ENCODE measurements at places on chromosomes 1 and 21. TPM values are rescaled to one million over a fixed set of nuclear protein-coding genes. Genes with fewer than 3 reads are reported as not detected.

DNA sequence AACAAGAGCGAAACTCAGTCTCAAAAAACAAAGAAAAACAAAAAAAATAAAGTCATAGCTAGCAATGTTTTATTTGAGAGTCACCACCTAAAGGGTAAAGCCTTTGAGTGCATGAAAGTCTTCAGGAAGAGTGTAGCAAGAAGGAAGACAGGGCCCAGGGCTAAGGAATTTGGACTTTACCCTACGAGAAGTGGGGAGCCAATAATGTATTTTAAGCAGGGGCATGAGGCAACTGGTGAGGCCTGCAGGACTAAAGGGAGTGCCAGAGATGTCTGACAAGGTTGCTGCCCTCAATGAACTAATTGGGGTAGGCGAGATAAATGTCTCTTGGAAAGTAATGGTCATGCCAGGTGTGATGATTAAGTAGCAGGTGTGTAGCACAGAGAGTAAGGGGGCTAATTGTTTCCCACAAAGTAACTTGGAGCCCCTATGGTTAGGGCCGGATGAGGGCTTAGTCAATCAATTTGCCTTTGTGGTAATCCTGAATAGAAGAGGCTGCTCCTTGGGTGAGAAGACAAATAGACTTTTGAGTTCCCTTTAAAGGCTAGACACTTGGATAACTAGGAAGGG lies 31.6 kb upstream of the CACNA1E start:
- DNase-seq = no peak

GRCh38 chr1:24340770-24341169 lies 21.6 kb downstream of the GRHL3 start:
- DNase-seq = no peak

The ANGPTL3 gene
- polyA plus RNA-seq = 0.18 TPM

The AGBL4 gene
- 4.3 TPM for polyA plus RNA-seq

DNA sequence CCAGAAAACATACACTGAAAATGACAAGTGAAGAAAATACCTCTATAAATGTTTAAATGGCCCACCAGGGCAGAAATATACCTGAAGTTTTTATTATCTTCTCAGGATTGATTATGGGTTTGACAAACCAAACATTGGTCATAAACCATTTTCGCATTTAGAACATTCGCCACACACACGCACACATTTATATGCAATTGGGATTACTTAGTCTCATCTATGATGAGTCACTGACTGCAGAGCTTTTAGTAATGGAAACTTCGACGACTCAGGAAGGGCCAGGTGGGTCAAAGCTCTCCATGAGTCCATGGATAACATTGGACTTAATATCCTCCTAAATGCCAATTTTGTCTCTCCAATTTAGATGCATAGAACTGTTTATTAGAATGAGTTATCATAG lies 16.9 kb downstream of the NRDC start:
- DNase-seq = no peak

GRCh38 chr1:227707846-227708245 lies 27.3 kb downstream of the JMJD4 start:
- DNase-seq = no peak

The S100A10 gene
- 198 TPM for polyA plus RNA-seq

DNA sequence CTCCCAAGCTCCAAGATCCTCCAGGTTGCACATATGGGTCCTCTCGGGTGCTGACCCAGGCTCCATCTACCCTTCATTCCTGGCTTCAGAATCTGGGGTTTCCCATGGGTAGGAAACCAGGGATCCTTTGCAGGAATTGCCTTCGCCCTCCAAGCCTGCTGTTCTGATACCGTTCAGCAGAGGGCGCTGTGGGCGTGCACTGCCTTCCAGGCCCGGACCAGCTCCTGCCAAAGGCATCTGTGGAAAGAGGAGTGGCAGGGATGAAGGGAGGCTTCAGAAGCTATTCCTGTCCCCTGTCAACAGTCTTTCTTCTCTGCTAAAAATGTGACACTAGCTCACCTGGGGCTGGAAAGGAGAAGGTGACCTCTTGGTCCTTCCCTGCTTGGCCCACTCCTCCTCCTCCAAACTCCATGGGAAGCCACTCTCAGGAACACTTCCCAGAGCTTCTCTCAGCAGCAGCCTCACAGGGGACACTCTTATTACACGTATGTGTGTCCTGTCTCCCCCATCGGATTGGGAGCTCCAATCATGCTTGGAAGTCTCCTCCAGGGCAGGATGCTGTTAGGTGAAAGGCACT lies 71.2 kb downstream of the VWA5B1 start:
- peak; percentile 91 for DNase-seq

- DNase-seq = no peak
Observed at GRCh38 chr1:198032668-198033067, 115.5 kb downstream of the LHX9 start.

Data from spinal cord (tissue), 10 donors.